ENCODE measurements at places on chromosomes 1 and 21. TPM values are rescaled to one million over a fixed set of nuclear protein-coding genes. Genes with fewer than 3 reads are reported as not detected.
A peak's percentile ranks its signal among the peaks of the same experiment; 100 is the strongest.

- peak; percentile 48 for DNase-seq
- no peaks in the 10 kb centered on the region for H3K27me3 ChIP-seq
- H3K27ac ChIP-seq = no peak overlapping the region
- no peaks in the 10 kb centered on the region for H3K4me1 ChIP-seq
- H3K4me3 ChIP-seq = no peak overlapping the region
Measured at GRCh38 chr1:88549536-88549935, 134.5 kb upstream of the PKN2 start.

DNA sequence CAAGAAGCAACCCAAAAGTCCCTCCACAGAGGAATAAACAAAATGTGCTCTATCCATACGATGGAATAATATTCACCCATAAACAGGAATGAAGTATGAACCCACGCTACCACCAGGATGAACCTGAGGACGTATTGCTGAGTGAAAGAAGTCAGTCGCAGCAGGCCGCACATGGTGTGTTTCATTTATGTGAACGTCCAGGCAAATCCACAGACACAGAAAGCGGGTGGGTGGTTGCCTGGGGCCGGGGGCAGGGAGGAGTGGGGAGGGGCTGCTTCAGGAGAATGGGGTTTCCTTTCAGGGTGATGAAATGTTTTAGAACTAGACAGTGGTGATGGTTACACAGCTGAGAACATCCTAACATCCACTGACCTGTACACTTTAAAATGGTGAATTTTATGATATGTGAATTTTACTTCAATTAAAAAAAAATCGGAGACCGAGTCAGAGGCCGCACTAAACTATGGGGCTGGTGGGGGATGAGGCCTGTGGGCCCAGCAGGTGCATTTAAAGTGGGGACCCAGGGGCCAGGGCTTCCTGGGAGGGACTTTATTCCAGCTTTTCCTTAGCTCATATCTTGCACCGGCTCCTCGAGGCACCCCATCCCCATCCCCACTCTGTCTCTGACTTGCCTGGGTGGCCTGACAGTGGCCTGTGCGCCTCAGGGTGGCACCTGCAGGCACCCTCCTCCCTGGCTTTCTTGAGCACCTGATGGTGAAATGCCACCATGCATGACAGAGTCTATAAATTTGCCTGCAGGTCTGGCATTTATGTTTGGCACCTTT lies 392.6 kb upstream of the VAMP3 start:
- no peaks in the 10 kb centered on the region for H3K27me3 ChIP-seq
- no peak overlapping the region for H3K4me3 ChIP-seq
- no peaks in the 10 kb centered on the region for H3K36me3 ChIP-seq

DNA sequence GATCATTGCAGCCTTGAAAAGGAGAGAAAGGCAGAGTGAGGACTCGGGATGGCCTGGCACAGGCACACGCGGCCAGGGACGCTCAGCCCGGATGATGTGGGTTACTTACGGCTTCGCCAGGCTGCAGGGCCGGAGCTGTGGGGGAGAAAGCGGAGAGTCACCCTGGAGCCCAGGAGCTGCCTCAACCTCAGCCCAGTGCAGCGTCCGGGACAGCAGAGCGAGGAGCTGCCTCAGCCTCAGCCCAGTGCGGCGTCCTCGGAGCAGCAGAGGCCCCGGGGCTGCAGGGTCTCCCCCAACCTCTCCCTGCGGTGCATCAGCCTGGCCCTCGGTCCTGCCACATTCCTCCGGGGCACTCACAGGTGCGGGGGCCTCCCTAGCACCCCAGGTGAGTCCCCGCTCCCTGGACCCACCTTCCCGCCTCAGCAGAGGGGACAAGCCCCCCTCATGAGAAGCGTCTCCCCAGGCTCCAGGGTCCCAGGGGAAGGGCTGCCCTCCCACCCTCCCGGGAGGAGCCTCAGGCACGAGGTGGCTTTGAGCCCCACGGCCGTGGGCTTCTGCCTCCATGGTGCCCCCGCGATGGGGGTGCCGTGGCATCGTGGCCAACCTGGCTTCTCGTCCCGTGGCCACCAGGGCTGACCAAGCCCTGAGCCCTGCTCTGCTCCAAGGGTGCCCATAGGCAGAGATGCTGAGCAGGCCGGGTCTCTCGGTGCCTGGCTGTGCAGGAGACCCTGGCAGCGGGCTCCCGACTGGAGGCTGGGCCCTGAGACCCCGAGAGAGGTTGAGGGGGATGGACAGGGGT lies 10.5 kb upstream of the RNF223 start:
- no peaks in the 10 kb centered on the region for H3K27me3 ChIP-seq
- no peak overlapping the region for H3K4me3 ChIP-seq
- H3K27ac ChIP-seq = no peak overlapping the region
- H3K4me1 ChIP-seq = peaks cover 7% of the 10 kb centered on the region

DNA sequence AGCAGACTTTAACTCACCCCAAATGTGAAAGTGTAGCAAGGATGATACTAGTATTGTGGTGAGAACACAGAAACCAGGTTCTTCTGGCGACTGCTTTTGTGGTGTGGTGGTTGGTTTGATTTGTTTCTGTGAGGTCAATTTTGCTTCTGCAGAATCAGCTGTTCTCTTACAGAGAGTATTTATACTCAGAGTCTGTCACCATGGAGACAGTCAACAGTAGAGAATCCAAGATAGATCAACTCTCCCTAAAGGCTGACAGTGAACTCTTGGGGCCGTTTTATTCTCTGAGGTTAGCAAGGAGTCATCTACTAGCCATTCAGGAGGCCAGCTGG lies at the start of gene CFAP107:
Gene CFAP107 (plus strand): TSS at position 209 of the 332 bp plus-strand sequence. CDS start 231 bp downstream, outside the sequence.
- no peak within 1 kb of the TSS for H3K27ac ChIP-seq
- H3K27me3 ChIP-seq = no peaks in the 10 kb centered on the region
- no peak within 1 kb of the TSS for H3K4me3 ChIP-seq
- H3K36me3 ChIP-seq = no peaks in the 10 kb centered on the region
- H3K4me1 ChIP-seq = no peaks in the 10 kb centered on the region

DNA sequence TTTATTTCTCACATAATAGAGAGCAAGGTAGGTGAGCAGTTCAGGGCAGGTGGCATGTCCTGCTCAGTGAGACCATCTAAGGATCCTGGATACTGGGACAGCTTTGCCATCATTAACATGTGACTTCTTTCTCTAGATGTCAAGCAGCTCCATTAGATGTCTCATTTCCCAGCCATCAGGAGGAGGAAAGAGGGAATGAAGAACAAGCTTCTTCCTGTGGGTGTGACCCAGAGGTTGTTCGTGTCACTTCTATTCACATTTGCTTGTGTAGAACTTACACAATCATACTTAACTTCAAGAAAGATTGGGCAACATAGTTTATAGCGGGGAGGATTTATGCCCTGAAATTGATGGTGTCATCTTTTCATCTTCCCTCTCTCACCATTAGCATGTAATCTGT lies 169.2 kb upstream of the B3GALT2 start:
- DNase-seq = no peak
- H3K36me3 ChIP-seq = no peaks in the 10 kb centered on the region
- no peak overlapping the region for H3K27ac ChIP-seq
- no peaks in the 10 kb centered on the region for H3K4me1 ChIP-seq

- H3K27me3 ChIP-seq = peaks cover 3% of the 10 kb centered on the region
- H3K27ac ChIP-seq = no peak overlapping the region
- no peaks in the 10 kb centered on the region for H3K36me3 ChIP-seq
Measured at GRCh38 chr1:112723511-112723839, 8.3 kb upstream of the PPM1J start.

GRCh38 chr1:213783893-213784292 lies 203.9 kb upstream of the PROX1 start:
- no peak overlapping the region for H3K4me3 ChIP-seq
- DNase-seq = no peak
- H3K27ac ChIP-seq = no peak overlapping the region
- no peaks in the 10 kb centered on the region for H3K4me1 ChIP-seq

- peaks cover 56% of the 10 kb centered on the region for H3K27me3 ChIP-seq
- peak within 1 kb of the TSS; percentile 59 for H3K4me3 ChIP-seq
- no peak within 1 kb of the TSS for H3K27ac ChIP-seq
- peak; percentile 20 for DNase-seq
- H3K4me1 ChIP-seq = peaks cover 9% of the 10 kb centered on the region
Measured at GRCh38 chr1:180229483-180230415, at the start of gene LHX4. LHX4 (plus strand) TSS chr1:180230264; CDS start chr1:180230530, 266 bp downstream.

- H3K4me1 ChIP-seq = peaks cover 25% of the 10 kb centered on the region
- no peak overlapping the region for H3K4me3 ChIP-seq
- peak; percentile 78 for DNase-seq
- no peaks in the 10 kb centered on the region for H3K27me3 ChIP-seq
Measured at GRCh38 chr1:22114083-22115012, 28.5 kb downstream of the WNT4 start.

GRCh38 chr1:6771441-6771769 lies 13.8 kb upstream of the CAMTA1 start:
- no peak overlapping the region for H3K27ac ChIP-seq
- no peak overlapping the region for H3K4me3 ChIP-seq
- no peak for DNase-seq
- no peaks in the 10 kb centered on the region for H3K4me1 ChIP-seq
- H3K27me3 ChIP-seq = no peaks in the 10 kb centered on the region
- no peaks in the 10 kb centered on the region for H3K36me3 ChIP-seq

DNA sequence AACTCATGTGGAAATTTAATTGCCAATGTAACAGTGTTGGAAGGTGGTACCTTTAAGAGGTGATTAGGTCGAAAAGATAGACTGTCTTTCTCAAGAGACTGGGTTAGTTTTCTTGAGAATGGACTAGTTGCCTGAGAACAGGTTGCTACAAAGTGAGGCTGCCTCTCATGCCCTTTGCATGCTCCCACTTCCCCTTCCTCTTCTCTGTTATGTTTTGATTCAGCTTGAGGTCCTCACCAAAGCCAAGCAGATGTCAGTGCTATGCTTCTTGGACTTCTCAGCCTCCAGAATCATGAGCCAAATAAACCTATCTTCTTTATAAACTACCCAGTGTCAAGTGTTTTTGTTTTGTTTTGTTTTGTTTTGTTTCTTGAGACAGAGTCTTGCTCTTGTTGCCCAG lies 187.0 kb upstream of the RUNX1 start:
- no peaks in the 10 kb centered on the region for H3K36me3 ChIP-seq
- DNase-seq = no peak
- H3K4me1 ChIP-seq = peaks cover 7% of the 10 kb centered on the region
- H3K27me3 ChIP-seq = no peaks in the 10 kb centered on the region
- H3K4me3 ChIP-seq = no peak overlapping the region

- H3K36me3 ChIP-seq = peaks cover 15% of the 10 kb centered on the region
- H3K27ac ChIP-seq = no peak overlapping the region
- peak; percentile 57 for DNase-seq
- no peaks in the 10 kb centered on the region for H3K4me1 ChIP-seq
- peak overlapping the region; percentile 21 for H3K4me3 ChIP-seq
Measured at GRCh38 chr1:77948841-77949424, 29.9 kb downstream of the FUBP1 start.

DNA sequence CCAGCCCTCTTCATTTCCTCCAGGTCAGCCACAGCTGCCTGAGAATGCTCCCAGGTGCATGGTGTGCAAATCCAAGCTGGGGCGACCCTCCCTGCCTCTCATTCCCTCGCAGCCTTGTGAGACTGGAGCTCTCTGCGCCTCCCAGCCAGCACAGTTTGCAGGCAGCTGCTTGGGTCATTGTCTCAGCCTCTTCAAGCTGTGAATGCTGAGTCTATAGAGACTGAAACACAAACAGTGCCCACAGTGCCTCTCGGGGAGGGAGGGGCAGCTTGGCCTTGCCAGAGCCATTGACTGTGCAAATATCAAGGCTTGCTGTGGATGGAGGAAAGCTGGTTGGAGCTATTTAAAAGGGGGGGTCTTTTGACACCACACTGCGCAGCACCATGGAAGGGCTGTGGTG lies 10.6 kb downstream of the PLXNA2 start:
- H3K4me1 ChIP-seq = peaks cover 10% of the 10 kb centered on the region
- peak; percentile 53 for DNase-seq
- H3K4me3 ChIP-seq = no peak overlapping the region
- H3K27me3 ChIP-seq = no peaks in the 10 kb centered on the region

DNA sequence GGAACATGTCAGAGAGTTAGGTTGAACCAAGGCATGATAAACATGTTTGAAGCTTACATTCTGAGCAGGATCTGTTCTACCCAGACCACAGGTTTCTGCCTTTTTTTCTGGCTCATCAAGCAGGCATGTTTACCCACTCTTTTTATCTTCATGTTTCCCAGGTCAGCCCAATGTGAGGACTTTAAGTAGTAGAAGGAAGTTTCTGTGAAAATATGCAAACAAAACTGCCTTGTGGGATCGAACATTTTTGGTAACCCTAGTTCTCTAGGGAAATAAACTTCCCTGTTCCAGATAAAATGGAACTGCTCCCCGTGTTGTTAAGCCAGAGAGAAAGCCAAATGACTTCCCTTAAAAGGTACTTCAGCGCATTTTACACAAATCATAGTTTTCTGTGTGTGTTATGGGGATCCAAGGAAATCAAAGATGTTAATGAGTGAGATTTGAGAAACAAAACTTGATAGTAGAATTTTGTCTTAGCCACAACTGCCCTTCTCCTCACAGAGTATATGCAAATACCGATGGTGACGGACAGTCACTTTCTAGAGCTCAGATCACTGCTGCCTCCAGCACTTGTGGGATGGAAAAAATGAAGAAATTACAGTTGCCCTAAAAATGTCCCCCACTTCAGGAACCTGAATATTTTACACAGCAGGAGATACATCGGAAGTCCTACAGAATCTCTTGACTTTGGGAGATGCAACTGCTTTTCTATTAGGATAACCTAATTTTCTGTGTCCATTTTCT lies 765 bp upstream of the HIPK1 start:
- no peaks in the 10 kb centered on the region for H3K36me3 ChIP-seq
- H3K27me3 ChIP-seq = no peaks in the 10 kb centered on the region
- H3K27ac ChIP-seq = peak overlapping the region; percentile 98
- H3K4me1 ChIP-seq = peaks cover 2% of the 10 kb centered on the region
- DNase-seq = peak; percentile 54
- peak overlapping the region; percentile 93 for H3K4me3 ChIP-seq

DNA sequence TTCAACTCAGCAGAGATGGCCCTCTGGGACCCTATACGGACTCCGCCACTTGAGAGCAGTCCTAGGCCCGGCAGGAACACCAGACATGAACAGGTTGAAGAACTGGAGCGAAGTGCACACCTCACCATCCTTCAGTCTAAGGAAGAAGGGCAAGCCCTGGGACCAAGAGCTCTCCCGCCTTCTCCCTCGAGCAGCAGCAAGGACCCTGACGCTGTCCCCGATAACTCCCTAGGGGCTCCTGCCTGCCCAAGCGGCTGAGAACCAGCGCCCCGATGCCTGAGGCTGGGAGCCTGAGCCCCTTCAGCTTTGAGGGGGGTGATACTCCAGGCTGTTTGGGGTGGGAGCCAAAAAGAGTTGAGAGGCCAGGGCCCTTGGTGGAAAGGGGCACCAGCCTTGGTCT lies 10.2 kb downstream of the TMEM81 start:
- no peak overlapping the region for H3K27ac ChIP-seq
- no peaks in the 10 kb centered on the region for H3K27me3 ChIP-seq
- no peak overlapping the region for H3K4me3 ChIP-seq
- H3K36me3 ChIP-seq = no peaks in the 10 kb centered on the region
- H3K4me1 ChIP-seq = no peaks in the 10 kb centered on the region

DNA sequence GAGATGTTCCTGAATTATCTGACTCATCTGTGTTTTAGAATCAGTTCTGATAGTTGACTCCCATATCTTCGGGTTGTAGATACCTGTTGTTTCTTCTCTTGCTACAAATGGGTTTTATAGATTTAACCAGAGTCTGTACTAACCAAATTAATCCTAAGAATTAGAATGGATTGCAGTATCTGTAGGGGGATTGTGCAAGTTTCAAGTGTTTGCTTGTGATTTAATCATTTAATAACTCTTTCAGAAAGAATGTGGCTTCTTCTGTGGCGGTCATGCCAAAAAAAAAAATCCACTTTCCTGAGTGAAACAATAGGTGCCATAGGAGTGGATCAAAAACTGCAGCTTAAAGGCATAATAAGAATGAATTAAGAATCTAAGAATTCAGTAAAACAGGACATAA lies 9.4 kb downstream of the IPO9 start:
- H3K4me3 ChIP-seq = no peak overlapping the region
- H3K36me3 ChIP-seq = no peaks in the 10 kb centered on the region
- DNase-seq = no peak
- H3K27ac ChIP-seq = no peak overlapping the region

The PRKAA2 gene
- 7.1 TPM for total RNA-seq

The OR10Z1 gene
- total RNA-seq = under 0.01 TPM

The C1QC gene
- total RNA-seq = not detected

The FAM151A gene
- total RNA-seq = not detected

The CD48 gene
- total RNA-seq = under 0.01 TPM

The AADACL4 gene
- not detected for total RNA-seq
